ENCODE measurements at places on chromosomes 13 and 19. TPM values are rescaled to one million over a fixed set of nuclear protein-coding genes. Genes with fewer than 3 reads are reported as not detected.

DNA sequence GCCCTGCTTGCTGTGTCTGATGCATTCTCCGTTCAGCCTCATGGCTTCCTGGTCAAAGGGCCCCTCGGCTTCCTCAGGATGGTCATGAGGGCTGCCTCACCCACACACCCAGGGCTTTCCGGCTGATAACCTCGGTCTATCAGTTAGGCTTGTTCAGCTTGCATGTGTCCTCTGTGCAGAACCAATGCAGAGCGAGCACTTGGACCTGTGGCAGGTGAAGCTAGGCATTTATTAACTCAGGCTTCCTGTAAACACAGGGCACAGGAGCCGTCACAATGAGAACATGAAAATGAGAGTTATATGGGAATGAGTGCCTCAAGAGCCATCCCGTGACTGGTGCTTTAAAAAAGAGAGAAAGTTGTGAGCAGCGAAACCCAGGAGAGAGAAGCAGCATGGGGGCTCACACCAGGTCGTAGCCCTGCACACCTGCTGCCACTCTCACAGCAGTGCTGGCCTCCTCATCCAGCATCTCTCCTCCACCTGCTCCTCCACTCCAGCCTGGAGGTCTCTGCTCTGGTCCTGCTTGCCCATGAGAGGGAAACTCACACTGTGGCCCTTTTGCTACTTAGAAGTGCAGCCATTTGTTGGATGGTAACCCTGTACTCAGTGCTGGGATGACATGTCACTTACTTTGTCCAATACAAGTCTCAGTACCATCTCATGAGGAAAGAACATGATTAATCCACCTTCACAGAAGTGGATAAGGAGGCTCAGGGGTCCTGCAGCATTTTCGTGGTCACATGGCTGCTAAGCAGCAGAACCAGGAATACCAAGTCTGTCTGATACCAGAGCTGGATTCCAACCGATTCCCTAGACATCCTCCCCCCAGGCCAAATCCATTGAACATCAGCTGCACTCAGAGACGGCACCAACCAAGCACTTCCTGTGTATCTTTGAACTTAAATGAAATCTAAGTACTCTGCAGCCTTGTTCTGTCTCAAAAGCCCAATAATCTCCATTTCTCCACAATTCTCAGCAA, 50.5 kb upstream of the IRS2 start:
- no peak for DNase-seq

Gene LAIR1
- total RNA-seq: not detected

DNA sequence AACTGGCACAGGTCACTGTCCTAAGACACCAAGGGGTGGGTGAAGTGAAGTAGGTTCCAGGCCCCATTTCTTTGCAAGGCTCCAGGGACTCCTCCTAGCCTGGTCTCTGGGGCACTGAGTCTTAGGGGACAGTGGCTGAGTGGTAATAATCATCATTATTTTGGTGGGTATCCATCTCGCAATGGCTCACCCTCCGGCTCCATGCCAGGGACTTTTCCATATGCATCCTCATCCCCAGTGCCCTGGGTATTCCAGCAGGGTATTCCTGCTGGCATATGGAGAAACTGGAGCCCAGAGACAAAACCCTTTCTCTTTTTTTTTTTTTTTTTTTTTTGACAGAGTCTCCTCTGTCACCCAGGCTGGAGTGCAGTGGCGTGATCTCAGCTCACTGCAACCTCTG, 2.5 kb downstream of the PDE4A start:
- no peak for DNase-seq

GRCh38 chr19:3644351-3645066, 17.9 kb upstream of the CACTIN start:
- no peak for DNase-seq

Gene ZNF607
- 3.0 TPM for total RNA-seq

GRCh38 chr19:35949131-35949530, 13.0 kb downstream of the LRFN3 start:
- no peak for DNase-seq

DNA sequence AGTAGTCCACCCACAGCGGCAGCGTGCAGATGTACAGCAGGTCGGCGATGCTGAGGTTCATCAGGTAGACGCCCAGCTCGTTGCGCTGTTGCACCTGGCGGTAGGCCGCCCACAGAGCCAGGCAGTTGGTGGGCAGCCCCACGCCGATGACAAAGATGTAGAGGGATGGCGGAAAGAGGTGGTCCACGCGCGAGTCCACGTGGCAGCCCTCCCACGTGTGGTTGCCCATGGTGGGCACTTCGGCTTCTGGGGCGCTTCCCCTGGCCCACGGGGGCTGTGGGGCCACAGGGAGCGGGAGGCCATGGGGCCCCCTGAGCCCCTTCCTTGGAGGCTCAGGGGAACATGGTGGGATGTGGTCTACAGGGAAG, 7.0 kb upstream of the OPA3 start:
- no peak for DNase-seq

DNA sequence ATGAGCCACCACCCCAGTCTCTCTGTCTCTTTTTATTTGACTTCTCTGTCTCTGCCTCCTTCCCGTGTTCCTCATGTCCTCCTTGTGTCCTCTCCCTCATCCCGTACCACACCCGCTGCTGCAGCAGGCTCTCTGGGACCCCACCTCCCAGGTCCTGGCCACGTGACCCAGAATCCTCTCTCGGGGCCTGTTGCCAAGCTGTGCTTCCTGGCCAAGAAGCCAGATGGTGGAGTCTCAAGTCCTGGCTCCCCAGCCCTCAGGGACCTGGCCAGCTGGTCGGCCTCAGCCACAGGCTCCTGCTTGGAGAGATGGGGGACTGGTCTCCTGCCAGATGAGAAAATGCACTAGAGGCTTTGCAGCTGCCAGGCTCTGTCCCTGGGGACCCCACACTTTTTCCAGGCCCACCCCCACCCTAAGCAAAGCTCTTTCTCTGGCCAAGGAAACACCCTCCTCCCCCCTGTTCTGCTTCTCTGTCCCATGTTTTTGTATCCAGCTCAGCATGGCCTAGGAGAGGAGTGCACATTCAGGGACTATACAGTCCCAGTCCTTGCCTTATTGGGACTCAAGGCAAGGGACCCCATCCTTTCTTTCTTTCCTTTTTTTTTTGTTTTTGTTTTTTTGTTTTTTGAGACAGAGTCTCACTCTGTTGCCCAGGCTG, 34.3 kb upstream of the SHKBP1 start:
- DNase-seq: no peak

Gene ZNF20
- total RNA-seq: 4.0 TPM

Gene ZNF726
- 1.0 TPM for total RNA-seq

GRCh38 chr13:98288211-98288610, 111.1 kb upstream of the RNF113B start:
- no peak for DNase-seq

Gene GJB2
- total RNA-seq: 12.9 TPM

DNA sequence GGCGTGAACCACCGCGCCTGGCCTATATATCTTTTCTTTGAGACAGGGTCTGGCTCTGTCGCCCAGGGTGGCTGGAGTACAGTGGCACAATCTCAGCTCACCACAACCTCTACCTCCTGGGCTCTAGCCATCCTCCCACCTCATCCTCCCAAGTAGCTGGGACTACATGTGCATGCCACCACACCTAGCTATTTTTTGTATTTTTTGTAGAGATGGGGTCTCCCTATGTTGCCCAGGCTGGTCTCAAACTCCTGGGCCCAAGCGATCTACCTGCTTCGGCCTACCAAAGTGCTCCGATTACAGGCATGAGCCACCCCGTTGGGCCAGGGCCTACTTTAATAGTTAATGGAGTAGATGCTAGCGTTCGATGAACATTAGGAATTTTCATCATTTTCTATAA, 3.4 kb downstream of the TNPO2 start:
- no peak for DNase-seq

Gene INSL3
- not detected for total RNA-seq

Gene MIA
- total RNA-seq: not detected

- DNase-seq: no peak
Observed at GRCh38 chr13:75366380-75367280, 115.3 kb downstream of the TBC1D4 start.

Gene TICAM1
- 25.6 TPM for total RNA-seq

Measured in MCF 10A (cell line).